Kasumi-1 (cell line): ENCODE measurements at places on chromosomes 13 and 19.

GRCh38 chr13:23871616-23872220 is 17.5 kb downstream of the MIPEP start:
- DNase-seq, result peak; percentile 21

DNA sequence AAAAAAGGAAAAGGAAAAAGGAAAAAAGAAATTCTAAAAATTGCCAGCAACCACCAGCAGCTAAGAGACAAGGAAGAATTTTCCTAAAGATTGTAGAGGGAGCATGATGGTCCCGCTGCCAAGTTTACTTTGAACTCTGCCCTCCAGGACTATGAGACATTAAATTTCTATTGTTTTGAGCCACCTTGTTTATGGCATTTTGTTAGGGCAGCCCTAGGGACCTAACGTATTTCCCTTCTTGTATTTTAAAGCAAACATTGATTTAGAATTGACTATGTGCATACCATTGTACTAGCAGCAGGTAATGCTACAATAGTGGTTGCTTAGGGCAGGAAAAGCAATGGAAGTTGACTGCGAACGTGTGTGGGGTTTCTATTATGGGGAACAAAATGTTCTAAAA is 1414.2 kb downstream of the EFNB2 start:
- DNase-seq, result no peak

DNA sequence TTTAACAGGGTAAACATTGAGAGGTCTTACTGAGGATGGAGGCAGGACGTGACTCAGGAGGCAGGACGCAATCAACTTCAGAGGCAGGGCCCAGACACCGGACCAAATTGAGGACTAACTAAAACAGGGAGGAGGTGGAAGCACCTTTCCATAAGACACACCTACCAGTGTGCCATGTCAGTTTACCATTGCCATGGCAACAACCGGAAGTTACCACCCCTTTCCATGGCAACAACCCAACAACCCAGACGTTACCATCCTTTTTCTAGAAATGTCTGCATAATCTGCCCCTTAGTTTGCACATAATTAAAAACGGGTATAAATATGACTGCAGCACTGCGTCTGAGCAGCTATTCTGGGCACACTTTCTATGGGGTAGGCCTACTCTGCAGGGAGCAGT is 53.5 kb upstream of the SOX21 start:
- no peak for DNase-seq

- no peak for DNase-seq
Observed at GRCh38 chr13:91151921-91152320, 195.6 kb upstream of the MIR17HG start.

DNA sequence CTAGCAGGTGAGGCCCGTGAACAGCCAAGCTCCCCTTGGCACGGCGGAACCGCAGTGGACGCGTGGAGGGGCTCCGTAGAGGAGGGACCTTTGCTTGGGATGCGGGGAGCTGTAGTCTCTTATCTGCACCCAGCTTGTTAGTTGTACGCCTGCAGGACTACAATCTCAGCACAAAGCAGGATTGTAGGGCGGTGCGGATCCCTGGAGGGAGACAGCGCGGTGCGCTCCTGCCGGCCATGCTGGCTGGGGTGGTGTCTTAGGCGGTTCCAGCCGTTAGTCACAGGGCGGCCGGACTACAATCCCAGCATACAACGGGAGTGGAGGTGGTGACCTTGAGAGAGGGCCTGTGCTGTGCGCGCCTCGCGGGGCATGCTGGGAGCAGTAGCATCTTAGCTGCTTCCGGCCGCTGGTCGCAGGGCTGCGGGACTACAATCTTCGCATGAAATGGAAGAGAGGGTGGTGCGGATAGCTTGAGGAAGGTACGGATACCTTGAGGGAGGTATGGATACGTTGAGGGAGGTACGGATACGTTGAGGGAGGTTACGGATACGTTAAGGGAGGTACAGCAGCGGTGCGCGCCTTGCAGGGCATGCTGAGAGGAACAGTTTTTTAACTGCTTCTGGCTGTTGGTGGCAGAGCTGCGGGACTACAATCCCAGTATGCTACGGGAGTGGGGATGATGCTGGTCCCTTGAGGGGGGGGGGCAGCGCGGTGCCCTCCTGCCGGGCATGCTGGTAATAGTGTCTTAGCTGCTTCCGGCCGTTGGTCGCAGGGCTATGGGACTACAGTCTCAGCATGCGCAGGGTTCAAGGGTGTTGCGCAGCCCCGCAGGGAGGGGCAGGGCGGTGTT is 1419.1 kb downstream of the UQCRFS1 start:
- DNase-seq, result peak; percentile 91

- no peak for DNase-seq
Observed at GRCh38 chr13:28743020-28743419, 24.2 kb upstream of the SLC46A3 start.

DNA sequence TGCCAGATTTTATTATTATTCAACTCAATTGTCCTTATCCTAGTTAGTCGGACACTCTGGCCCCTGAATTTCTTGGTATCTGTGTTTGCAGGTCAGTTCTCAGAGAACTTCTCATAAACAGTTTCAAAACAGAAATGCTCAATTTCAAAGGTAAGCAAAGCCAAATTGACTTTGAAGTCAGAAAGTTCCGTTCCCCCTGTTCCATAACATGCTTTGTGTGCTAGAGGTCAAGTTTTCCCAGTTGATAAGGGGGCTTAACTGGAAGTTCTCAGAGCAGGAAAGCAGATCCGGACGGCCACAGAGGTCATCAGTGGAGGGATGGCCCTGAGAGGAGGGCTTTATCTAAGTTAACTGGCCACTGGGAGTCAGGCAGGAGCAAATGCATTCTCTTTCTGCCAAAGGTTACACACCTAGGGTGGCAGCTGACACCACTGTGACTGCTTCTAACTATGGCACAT is 417.2 kb downstream of the COG6 start:
- no peak for DNase-seq

DNA sequence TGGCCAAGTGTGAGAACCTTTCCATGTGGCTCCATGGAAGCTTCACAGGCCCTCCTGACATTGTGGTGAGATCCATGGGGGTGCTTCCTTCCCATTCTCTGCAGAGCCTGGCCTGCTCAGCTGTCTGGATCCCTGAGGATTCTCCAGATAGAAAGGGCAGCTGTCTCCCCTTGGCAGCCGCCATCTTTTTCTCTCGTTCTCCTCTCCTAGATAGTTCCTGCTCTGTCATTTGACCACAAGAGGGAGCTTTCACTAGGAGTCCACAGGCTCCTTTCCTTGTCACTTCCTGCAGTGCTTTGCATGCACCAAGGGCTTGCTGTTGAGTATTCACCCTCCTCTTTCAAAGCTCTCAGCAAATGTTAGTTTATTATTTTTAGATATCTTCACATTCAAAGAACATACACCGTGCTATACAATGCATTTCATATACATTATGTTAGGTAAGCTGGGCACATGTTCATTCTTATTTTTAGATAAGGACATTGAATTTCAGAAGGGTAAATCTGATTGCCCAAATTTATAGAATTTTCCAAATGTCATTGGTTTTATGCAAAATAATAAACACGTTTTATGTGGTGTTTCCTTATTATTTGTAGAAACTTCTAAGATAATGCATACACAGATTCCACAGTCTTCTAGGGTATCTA is 133.2 kb downstream of the FRY start:
- peak; percentile 52 for DNase-seq

GRCh38 chr13:63731896-63732295 is 2316.2 kb upstream of the PCDH20 start:
- no peak for DNase-seq
